ENCODE measurements at places on chromosomes 1 and 21. TPM values are rescaled to one million over a fixed set of nuclear protein-coding genes. Genes with fewer than 3 reads are reported as not detected.

GLMP gene
- total RNA-seq: 72.1 TPM

CSMD2 gene
- 1.6 TPM for total RNA-seq

DCST1 gene
- not detected for total RNA-seq

PLEKHN1 gene
- total RNA-seq: 0.28 TPM

OR2AK2 gene
- not detected for total RNA-seq

GJB4 gene
- total RNA-seq: not detected

CD84 gene
- not detected for total RNA-seq

CFAP107 gene
- total RNA-seq: not detected

EFNA3 gene
- 0.14 TPM for total RNA-seq

ALG6 gene
- 9.7 TPM for total RNA-seq

FLG2 gene
- total RNA-seq: not detected

TRAF5 gene
- total RNA-seq: 9.2 TPM

FMO4 gene
- total RNA-seq: 2.5 TPM

TBX19 gene
- 0.43 TPM for total RNA-seq

PLA2G2D gene
- not detected for total RNA-seq

PEAR1 gene
- 1.2 TPM for total RNA-seq

SCAF4 gene
- 2.4 TPM for total RNA-seq

LDLRAD1 gene
- total RNA-seq: not detected

EIF4G3 gene
- 41.6 TPM for total RNA-seq

VWA1 gene
- total RNA-seq: 2.8 TPM

All from smooth muscle cell of bladder (primary cell).